ENCODE measurements at places on chromosomes 16 and 17.

- DNase-seq: no peak
These were observed 16.8 kb upstream of the ETV4 start for GRCh38 chr17:43562679-43563599.

DNA sequence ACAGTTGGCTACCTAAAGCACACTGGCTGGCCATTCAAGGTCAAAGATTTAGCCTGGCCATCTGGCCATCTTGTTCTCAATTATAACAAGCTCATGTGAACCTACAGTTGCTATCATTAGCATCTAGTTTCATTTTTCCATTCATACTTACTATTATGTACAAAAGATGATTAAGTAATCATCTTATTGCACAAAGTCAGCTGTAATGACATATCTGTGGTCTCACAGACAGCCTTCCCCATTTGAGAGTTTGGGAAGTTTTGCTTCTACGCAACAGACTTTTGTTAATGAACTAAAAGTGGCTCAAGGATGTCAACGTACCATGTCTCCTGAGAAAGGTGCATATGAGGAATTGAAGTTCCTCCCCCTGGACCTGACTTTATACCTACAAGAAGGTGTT, 51.3 kb downstream of the HS3ST3B1 start:
- no peak for DNase-seq

- no peak for DNase-seq
These were observed 31.5 kb downstream of the UBE2G1 start for GRCh38 chr17:4334776-4335584.

GRCh38 chr16:2371421-2371820, 30.9 kb upstream of the ABCA3 start:
- no peak for DNase-seq

- no peak for DNase-seq
These were observed 19.9 kb upstream of the MMD start for GRCh38 chr17:55441544-55441943.

- DNase-seq: no peak
These were observed 6.6 kb upstream of the KPNB1 start for GRCh38 chr17:47643116-47643515.

GRCh38 chr17:13750816-13751793, 149.4 kb upstream of the HS3ST3A1 start:
- no peak for DNase-seq

GRCh38 chr17:79558091-79558900, 52.6 kb downstream of the RBFOX3 start:
- no peak for DNase-seq

DNA sequence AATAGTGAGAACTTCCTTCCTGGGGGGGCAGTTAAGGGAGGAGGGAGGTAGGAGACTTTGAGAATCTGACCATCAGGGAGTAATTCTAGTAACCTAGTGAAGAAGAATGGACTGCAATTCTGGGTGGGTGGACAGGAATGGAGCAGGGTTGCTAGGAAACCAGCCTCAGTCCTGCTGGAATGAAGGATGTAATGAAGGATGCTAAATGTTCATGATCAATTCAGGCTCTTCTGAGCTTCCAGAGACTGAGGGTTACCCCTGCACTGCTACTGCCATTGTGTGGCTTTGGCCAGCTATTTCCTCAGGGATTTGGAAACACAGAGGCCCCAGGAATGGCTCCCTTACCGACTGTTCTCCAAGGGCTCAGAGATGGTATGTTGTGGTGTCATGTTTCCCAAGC, 116.4 kb downstream of the UTP18 start:
- no peak for DNase-seq

DNA sequence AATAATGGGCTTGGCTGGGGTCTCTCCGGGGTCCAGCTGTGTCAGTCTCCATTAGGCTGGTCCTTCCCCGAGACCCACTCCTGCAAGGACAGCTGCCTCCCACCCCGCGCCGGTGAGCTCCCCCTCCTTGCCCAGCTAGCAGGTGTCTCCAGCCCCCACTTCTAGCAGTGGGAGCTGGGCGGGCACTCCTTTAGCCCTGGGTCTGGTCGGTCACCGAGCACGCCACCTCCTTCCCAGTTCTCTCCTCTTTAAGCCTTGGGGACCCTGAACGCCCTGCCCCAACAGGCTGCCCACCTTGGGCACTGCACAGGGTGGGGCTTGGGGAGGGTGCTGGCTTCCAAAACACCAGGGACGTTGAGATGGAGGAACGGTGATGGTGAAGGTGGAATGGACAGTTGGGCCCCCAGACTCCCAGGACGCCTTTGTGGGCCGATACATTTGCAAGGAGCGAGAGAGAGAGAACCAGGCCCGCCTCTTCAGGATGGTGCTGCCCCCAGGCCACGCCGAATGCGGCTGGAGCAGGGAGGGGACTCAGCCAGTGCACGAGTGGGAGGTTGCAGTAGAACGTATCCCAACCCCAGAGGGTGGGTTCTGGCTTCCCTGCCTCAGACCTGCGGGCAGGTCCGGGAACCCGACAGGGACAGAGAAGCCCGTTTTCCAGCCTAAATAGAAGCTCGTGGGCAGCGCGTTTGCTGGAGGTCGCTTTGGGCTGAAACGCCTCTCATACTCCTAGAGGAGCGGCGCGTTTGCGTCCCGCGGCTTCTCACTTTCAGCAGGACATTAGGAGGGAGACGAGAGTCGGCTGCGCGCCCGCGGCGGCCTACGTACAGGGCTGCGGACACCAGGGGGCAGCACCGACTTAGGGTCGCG, 10.7 kb downstream of the TBX2 start:
- DNase-seq: peak; percentile 83

- no peak for DNase-seq
These were observed 10.6 kb upstream of the MEFV start for GRCh38 chr16:3266873-3267537.

DNA sequence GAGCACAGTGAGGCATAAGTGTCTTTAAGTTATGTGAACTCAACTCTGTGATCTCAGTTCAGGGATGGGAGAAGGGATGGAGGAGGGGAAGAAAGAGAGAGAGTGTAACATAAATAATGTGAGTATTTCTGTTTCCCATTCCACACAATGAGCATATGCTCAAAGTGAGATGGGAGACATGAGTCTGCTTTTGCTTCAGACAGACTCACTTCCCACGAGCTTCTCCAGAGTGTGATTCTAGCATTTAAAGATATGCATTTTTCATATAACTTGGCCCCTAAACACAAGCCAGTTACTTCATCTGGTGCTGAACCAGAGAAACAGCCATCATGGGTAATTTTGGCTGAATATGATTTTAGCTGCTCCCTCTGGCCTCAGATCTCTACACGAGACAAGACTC, 35.0 kb downstream of the SHISA9 start:
- no peak for DNase-seq

DNA sequence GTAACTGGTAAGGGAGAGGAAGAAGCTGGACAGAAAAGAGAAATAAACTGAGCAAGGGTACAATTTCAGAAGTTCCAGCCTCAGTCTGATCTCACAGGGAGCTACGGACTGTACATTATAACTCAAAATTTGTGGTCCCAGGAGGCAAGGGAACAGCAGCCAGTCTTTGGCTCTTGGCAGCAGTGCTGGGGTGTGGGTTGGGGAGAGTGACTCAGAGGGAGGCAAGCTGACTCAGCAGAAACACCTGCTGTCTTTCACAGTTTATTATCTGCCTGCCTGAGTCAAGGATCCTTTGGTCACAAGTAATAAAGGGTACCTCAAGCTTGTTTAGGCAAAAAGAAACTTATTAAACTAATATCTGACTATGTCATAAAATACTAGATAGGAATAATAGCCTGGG, 73.5 kb upstream of the KIF2B start:
- no peak for DNase-seq

DNA sequence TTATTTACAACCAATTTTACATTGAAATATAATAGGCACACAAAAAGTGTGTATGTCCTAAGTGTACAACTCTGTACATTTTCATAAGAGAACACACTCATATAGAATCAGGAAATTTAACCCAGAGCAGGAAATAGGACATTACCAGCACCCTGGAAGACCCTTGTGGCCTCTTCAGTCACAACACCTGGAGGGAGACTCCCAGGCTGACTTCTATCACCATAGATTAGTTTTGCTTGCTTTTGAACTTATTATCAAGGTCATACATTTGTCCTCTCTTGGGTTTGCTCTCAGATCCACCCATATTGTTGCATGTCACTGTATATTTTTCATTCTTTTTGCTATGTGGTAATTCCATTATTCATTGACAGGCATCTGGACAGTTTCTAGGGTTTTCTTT, 5.8 kb downstream of the RIPOR1 start:
- no peak for DNase-seq

DNA sequence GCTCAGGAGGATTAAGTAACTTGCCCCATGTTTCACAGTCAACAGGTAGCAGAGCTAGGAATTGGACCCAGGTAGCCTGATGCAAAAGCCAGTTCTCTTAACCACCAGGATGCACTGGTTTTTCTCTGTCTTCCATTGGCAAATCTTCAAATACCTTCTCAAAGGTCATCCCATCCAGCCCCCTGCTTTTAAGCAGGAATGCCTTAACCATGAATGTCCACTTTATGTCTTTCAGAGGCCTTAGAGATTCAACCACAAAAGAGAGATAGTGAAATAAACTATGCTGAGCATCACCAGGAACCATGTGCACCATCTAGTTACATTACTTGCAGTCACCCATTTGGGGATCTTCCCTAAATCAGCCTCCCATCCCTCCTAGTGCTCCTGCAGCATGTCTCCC, 94.3 kb downstream of the C17orf67 start:
- no peak for DNase-seq

DNA sequence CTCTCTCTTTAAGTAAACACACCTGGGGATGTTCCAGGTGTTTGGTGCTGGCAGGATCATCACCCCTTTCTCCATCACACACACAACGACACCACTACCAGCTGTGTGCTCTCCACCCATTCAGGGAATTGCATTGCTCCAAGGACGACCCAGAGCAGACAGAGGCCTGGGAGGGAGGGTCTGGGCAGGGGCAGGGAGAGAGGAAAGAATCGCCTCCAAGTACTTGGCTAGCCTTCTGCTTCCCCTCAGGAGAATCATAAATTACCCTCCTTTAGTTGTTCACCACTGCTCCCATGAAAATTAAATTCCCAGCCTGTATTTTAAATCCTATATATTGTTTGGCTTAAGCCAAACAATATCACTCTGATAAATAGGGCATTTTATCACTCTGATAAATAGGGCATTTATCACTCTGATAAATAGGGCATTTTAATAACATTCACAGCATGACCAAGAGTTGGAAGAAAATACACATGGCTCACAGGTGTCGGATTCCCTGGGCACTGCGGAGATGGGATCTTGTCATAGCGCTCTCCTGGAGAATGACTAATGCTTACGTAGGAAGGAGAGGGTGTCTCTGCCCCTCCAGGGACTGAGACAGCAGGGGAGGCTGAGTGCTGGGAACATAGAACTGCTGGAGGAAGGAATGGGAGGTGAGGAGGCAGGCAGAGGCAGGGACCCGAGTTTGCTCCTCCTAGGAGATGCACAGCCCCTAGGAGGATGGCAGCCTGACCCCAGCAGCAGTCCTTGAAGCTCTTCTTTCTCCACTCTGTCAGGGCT, 673.6 kb downstream of the HS3ST4 start:
- no peak for DNase-seq

- DNase-seq: no peak
These were observed 40.8 kb downstream of the CDH3 start for GRCh38 chr16:68685685-68686478.

GRCh38 chr17:80754846-80755245, 210.2 kb downstream of the RPTOR start:
- no peak for DNase-seq

DNA sequence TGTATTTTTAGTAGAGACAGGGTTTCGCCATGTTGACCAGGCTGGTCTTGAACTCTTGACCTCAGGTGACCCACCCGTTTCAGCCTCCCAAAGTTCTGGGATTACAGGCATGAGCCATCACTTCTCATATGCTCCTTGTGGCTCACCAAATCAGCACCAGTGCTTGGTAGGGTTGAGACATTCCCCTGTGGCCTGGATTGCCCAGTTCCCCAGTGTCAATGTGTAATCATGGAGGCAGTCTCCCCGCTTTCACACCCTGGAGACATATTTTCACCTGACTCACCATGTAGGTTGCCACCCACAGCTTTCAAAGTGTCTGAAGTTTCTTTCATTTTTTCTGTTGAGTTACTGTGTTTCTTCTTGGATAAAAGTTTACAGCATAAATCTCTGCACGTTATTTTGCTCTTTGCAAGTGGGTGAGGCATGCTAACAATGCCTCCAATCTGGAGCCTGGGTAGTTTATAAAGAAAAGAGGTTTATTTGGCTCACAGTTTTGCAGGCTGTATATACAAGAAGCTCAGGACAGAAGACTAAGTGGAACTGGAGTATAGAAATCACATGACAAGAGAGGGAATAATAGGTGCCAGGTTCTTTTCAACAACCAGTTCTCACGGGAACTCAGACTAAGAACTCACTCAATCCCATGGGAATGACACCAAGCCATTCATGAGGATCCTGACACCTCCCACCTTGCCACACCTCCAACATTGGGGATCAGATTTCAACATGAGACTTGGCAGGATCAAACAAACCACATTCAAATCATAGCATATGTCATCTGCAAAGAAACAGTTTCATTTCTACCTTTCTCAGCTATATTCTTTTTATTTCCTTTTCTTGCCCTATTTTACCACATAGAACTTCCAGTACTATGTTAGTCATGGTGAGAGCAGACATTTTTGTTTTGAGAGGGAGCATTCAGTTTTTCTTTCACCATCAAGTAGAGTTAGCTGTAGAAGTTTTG, 113.2 kb downstream of the PHKB start:
- no peak for DNase-seq

DNA sequence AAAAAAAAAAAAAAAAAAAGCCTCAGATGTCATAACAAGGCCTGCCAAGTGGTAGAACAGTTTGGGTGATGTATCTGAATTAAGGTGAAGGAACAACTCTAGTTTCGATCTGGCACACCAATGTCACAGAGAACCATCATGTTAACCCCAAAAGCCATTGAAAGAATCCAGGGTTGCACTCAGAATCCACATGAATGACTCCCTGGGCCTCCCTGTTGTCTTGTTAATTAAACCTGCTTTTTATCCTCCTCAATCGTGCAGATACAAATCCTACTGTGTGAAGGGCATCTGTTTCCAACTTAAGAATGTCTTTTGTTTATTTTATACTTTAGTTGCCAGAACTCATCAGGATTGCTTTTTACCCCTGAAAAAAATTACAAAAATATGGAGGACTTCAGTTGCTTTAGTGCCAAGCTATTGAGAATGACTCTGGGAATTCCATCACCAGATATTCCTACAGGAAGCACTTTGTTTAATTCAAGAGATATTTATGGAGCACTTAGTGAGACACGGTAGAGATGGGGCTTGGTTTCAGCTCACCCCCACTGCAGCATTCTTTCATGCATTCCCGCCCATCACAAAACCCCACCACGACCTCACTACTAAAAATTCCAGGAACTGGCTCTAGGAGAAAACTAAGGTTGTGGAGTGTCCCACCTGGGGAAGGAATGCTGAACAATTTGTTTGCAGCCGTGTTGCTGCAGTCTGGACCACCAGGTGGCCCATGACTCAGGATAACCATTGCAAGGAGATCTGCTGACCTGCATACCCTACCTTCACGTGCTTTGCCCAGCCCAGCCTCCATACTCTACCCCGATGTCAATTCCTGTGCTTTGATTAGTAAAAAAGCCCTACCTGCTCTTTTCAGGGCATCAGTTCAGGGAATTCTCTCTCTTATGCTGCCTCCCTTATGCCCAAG, 63.8 kb upstream of the GPRC5B start:
- DNase-seq: no peak

GRCh38 chr17:72576289-72576759, 455.5 kb downstream of the SOX9 start:
- DNase-seq: no peak

- peak; percentile 40 for DNase-seq
These were observed 348.7 kb upstream of the TNRC6C start for GRCh38 chr17:77609553-77610517.

- DNase-seq: no peak
These were observed 6.4 kb downstream of the NFE2L1 start for GRCh38 chr17:48054238-48055185.

GRCh38 chr17:46044286-46044928, 45.4 kb downstream of the STH start:
- DNase-seq: peak; percentile 82
